ENCODE measurements at places on chromosomes 2 and 18. TPM values are rescaled to one million over a fixed set of nuclear protein-coding genes. Genes with fewer than 3 reads are reported as not detected.

The KLHL30 gene
- 1.2 TPM for total RNA-seq

DNA sequence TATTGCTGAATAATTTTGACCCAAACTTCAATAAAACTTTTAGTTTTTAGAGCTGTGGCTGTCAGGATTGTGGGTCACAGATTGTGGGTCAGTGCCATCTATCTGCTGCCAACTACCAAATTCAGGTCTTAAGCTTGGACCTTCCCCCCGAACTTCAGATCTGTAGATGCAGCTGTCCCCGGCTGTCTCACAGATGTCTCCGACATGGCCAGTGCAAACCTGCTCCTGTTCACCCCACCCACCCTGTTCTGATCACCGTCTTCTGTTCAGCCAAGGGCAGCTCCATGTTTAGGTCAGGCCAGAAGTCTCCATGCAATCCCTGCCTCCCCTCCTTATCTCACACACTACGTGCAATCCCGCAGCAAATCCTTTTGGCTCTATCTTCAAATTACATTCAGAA lies 175.0 kb downstream of the PRKCE start:
- no peak for DNase-seq

GRCh38 chr2:37090019-37090477 lies 5.7 kb downstream of the GPATCH11 start:
- no peak for DNase-seq

The MBD1 gene
- total RNA-seq, result 53.3 TPM

DNA sequence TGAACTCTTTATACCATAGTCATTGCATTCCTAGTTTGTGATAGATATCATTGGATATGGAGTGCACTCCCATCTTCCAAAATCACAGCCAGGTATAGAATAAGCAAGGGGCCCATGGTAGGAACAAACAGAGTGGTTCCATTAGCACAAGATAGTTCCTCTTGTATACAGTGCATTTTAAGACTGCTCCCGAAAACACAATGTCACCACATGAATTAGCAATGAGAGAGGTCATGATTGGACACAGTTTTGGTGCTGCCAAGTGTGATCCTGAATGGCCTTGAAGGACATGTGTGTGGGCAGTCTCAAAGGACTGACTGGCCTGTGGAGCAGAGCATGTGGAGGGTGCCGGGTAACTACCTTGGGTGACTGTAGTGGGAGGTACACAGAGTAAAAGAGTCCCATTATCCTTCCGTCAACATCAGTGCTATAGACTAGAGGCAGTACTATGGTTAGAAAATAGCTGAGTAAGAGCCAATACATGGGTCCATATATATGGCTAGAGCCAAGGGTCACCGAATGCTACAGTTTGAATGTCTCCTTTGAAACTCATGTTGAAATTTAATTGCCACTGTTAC lies 549.9 kb downstream of the DSC3 start:
- no peak for DNase-seq

DNA sequence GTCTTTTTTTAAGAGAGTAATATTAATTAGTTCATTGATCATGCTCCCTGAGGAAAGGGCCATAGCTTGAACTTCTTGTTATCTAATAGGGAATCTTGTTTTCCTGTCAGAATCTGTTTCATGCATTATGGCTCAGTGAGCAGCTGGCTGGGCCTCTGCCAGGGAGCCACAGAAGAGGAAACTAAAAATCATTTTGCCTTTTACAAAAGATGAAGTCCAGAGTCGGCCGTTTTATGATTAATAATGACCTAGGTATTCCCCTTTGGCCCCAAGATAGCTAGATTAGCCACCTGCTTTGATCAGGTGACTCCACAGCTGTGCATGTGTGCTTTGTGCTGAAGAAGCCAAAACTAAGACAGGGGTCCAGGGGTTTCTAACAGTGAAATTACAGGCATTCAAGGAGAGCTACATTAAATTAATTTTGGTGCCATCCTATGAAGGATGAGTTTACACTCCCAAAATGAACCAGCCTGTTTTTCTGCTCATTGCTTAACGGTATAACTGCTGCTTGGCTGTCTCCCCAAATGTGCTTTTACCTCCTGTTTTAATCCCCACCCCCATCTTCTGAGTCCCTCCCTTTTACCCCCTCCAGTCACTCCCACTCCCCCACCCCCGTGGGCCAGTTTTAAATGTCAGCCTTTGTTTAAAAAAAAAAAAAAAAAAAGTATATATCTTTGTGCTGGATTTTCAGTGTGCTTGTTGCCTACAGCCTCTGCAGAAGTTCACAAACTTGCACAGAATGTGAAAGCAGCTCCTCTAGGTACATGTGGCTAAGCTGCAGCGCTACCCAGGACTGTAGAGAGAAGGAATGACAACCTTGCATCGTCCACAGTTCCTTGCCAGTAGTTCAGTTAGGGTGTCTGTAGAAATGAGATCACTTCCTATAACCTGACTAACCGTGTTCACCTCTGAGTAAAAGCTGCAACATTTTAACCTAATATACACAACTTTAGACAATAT lies 93.1 kb downstream of the CABLES1 start:
- DNase-seq, result peak; percentile 17

- DNase-seq, result no peak
Observed at GRCh38 chr18:71760541-71760940, 783.6 kb downstream of the CBLN2 start.

DNA sequence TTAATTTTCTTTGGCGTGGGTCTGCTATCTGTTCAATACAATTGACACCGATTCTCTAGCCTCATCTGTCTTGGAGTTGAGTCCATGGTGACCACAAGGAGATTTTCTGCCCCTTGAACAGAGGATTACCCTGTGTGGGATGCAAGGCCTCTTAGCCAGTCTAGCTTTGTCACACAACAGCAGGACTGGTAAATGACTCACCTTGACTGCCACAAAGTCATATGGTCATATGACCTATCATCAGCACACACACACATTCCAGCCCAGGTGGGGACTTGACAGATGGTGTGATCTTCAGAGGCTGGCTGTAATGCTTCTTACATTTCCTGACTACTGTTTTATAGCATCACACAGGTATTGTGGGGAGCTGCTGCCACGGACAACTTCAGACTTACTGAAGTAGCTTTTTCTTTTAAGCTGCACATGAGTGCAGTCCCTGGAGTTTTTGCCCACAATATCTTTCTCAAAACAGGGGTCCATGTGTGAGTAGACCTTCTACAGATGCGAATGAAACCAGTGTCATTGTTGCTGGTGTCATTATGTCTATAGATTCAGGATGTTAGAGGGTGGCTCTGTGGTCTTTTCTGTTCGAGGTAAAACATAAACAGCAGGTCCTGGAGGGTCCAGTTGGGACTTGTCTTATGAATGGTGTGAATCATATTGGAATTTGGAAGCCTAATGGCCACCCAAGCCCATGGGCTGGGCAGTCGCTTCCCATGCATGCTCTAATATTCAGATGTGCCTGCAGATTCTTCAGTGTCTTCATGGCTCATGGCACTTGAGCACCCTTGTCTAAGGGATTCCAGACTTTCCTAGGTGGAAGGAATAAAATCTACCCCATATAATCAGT lies 18.6 kb upstream of the ACOXL start:
- no peak for DNase-seq
